ENCODE measurements at places on chromosomes 3 and 15.

DNA sequence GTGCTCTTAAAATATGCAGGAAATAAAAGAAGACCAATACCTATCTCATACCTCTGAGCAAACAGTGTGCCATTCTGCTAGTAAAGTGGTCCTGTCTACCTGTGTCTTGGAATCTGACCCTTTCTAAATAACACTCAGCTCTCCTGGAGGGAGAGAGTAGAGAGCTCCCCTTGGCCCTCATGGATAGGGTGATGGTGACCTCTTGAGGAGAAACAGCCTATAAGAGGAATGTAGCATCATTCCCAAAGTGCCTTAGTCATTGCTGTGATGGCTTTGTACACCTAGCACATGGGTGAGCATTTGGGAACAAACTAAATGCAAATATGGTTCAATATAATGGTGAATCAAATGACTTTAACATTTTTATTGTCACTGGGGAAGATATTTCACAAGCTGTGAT is 10.0 kb downstream of the SNTN start:
- DNase-seq: no peak

- DNase-seq: peak; percentile 23
Measured at GRCh38 chr15:40769274-40770146, at the start of gene C15orf62. C15orf62 (plus strand) TSS chr15:40769980; CDS start chr15:40770496, 516 bp downstream.

DNA sequence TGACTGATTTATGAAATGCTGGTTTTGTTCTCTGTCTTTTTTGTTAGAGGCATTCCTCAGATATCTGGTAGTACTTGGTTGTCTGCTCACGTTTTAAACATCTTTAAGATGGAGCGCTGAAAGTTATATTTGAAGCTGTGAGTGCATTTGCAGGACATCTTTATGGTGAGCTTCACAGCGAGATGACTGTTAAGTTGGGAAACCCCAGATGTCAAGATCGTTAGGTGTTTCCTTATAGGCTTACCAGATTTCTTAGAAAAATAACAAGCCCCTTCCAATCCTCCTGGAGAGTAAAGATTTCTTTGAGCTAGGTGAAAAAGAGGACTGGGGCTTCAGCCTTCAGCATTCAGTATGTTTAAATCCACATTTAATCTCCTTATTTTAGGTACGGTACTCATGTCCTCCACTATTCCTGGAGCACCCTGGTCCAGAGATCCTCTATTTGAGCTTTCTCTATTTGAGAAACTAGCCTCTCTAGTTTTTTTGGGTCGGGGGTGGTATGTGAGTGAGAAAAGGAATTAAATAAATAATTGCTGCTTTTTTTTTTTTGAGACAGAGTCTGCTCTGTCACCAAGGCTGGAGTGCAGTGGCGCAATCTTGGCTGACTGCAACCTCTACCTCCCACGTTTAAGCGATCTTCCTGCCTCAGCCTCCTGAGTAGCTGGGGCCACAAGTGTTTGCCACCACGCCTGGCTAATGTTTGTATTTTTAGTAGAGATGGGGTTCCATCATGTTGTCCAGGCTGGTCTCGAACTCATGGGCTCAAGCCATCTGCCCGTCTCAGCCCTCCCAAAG is 72.3 kb downstream of the ZNF609 start:
- DNase-seq: no peak

- no peak for DNase-seq
Measured at GRCh38 chr3:31448882-31449243, 83.9 kb upstream of the STT3B start.

- no peak for DNase-seq
Measured at GRCh38 chr3:95905182-95905581, 909.2 kb upstream of the EPHA6 start.

DNA sequence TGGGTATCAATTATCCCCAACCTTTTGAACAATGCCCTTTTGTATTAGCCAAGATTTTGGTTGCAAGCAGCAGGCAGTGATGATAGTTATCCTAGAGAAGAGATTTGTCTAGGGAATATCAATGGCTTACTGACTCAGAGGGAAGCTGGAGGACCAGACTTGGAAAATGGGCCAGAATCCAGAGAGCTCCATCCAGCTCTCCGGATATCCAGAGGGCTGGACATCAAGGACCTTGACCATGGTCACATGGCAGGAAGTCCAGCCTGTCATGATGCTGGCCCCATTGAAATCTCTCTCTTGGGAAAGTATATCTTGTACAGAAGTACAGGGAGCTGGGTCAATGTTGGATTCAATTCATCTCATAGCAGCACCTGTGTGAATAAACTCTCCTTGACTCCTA is 148.5 kb upstream of the PDZRN3 start:
- no peak for DNase-seq

DNA sequence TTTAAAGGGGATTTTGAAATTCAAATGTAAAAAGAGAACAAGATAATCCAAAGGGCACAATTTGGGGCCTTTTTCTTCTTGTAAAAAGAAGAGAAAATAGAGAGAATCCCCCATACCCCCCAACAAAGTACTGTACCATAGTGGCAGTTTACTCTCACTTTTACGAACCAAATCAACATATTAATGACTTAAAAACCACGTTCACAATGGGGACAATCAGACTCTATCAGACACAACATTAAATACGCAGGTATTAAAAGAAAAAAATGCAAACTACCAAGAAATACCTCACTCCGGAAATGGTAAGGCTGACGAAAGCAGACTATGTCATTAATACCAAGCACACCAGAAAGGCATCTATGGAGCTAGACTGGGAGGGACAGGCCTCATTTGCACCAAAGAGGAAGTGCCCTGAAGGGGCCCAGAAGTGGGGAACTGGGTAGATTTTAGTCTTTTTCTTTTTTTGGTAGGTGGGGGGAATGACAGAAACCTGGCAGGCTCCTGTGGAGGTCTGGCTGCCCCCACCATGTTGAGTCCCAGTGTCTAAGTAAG is 134.3 kb downstream of the TIGIT start:
- no peak for DNase-seq

GRCh38 chr3:196219970-196220311 is 3.6 kb downstream of the SLC51A start:
- no peak for DNase-seq

- DNase-seq: no peak
Measured at GRCh38 chr3:184260724-184261269, 556 bp downstream of the CAMK2N2 start.

GRCh38 chr3:128348805-128349531 is 117.7 kb downstream of the DNAJB8 start:
- DNase-seq: no peak

- DNase-seq: no peak
Measured at GRCh38 chr15:39244776-39245175, 336.1 kb upstream of the THBS1 start.

GRCh38 chr3:81658322-81658997 is 103.0 kb downstream of the GBE1 start:
- DNase-seq: no peak

DNA sequence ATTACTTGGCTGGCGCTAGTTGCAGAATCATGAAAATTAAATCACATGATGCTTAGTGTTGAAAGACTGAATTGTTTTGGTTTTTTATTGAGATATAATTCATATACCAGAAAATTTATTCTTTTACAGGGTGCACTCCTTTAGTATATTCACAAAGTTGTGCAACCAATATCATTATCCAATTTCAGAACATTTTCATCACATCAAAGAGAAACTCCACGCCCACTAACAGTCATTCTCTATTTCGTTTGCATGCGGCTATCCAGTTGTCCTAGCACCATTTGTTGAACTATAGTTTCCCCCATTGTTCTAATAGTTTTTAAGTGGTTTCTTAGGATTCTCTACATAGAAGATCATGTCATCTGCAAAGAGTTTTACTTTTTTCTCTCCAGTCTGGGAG is 3.7 kb downstream of the EHD4 start:
- DNase-seq: no peak

- no peak for DNase-seq
Measured at GRCh38 chr3:62462104-62462762, 88.9 kb upstream of the FEZF2 start.

DNA sequence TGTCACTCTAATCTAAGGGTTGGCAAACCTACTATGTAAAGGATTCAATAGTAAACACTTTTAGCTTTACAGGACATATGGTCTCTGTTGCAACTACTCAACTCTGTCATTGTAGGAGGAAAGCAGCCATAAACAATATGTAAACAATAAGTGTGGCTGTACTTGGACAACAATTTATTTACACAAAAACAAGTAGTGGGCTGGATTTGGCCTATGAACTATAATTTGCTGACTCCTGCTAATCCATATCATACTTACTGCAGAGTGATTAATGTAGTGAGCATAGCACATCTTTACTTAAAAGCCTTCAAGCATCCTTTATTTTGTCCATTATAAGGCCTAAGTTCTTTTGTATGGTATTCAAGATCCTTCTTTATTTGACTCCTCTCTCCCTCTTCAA is 441.9 kb downstream of the ZIC1 start:
- DNase-seq: no peak

DNA sequence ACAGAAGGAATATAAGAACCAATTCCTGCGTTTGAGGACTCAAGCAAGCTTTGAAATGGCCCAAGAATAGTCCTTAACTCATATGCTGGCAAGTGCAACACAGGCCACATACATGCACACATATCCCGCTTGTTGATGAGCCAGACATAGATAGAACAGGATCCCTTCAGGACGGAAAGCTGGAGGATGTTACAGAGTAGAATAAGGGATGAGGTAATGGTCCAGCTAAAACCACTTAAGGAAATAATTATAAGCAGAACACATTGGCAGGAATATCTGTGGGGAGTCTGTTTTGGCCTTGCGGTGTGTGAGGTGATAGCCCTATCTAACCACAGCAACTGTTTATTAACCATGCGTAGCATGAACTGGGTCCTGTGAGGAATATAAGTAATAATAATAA is 25.0 kb downstream of the SCG3 start:
- DNase-seq: no peak

DNA sequence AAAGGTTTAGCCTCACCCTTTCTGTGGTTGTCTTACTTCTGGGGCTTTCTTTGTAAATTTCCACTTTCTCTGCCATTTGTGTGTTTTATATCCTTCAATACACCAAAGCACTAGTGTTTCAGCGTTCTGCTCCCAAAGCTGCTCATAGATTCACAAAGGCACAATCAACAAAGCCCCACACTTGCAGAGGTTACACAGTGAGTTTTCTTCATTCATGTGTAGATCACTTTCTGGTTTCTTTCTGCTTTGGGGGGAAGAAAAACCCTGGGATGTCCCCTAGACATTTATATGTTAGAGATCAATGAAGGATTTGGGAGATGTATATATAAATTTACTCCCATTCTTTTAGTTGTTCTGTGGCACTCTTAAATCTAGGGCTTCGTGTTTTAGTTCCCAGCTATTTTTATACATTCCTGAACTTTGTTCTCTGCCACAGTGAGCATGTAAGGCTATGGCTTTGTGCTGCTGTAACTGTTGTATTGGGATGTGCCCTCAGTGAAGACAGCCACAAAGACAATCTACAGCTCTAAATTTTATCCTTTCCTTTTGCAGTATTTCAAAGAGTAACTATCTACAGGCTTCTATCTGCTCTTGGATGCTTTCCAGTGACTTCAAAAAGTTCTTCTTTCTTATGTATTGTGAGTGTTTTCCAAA is 636.5 kb downstream of the ZBBX start:
- DNase-seq: no peak

- DNase-seq: no peak
Measured at GRCh38 chr3:34256021-34256420, 457.6 kb downstream of the PDCD6IP start.

- DNase-seq: no peak
Measured at GRCh38 chr3:536417-536813, 339.9 kb downstream of the CHL1 start.

DNA sequence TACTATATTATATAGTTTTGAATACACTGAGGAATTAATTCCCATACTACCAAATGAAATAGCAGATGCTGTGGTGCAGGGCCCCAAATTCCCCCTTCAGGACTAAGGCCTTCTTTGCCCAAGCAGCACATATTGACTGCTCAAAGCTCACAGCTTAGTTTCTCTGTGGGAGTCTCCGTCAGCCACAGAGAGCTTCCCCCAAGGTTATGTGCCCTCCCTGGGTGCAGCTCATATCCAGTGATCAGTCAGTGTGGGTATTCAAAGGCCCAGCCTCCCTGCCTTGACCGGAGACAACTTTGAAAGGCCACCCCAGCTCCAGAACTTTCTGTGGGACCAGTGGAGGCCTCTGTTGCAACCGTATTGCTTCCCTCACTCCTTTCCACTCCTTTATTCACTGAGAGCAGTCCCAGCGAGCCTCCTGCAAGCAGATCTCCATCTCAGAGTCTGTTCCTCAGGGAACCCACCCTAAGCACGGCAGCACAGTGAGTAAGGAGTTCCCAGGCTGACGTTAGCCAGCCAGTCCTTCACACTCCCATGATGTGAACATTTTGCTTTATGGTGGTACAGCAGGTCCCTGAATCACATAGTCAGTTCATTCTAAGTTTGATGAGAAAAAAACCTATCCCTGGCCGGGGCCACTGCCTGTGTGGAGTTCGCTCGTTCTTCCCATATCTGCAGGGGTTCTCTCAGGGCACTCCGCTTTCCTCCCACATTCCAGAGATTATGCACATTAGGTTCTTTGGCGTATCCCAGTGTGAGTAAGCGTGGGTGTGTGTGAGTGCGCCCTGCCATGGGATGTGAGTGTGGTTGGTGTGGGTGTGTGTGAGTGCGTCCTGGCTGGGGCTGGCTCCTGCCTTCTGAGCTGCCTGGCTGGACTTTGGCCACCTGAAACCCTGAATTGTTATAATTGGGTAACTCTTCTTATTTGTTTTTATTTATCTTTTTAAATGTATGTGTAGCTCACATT is 64.4 kb upstream of the PPARG start:
- DNase-seq: no peak

- DNase-seq: no peak
Measured at GRCh38 chr15:63809452-63809851, 24.3 kb downstream of the HERC1 start.

DNA sequence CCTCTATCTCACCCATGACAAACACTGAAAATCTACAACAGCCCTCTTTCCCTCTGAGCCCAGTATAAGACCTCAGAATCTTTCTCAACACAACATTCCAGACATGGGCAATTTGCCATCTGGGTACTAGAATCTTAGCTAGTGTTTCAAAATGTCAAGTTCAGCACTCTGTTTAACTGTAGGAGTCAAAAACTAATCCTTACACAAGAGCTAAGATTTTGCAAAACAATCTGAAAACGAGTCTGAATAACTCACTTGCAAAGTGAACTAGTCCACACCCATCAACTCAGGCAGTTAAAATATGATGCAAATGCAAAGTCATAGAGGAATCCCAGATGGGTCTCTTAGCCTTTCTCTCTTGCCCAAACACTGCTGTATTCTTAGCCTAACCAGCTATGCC is 67.8 kb downstream of the GPR176 start:
- no peak for DNase-seq

- no peak for DNase-seq
Measured at GRCh38 chr3:126773783-126774182, 69.7 kb downstream of the CHCHD6 start.

GRCh38 chr3:112779558-112780480 is 66.8 kb downstream of the CD200R1L start:
- DNase-seq: no peak

GRCh38 chr3:196274585-196274984 is 12.9 kb downstream of the PCYT1A start:
- DNase-seq: no peak
